Fibroblast of villous mesenchyme (primary cell): ENCODE measurements at places on chromosomes 12 and 14. TPM values are rescaled to one million over a fixed set of nuclear protein-coding genes. Genes with fewer than 3 reads are reported as not detected.

The BEGAIN gene
- not detected in 2 replicates for total RNA-seq

The POU6F1 gene
- 3.5 and 4.5 TPM in 2 replicates for total RNA-seq

The TPPP2 gene
- total RNA-seq = not detected in 2 replicates

The CHURC1 gene
- total RNA-seq = 45.8 and 47.0 TPM in 2 replicates
